HCEC 1CT (cell line): ENCODE measurements at places on chromosomes 4 and X.

DNA sequence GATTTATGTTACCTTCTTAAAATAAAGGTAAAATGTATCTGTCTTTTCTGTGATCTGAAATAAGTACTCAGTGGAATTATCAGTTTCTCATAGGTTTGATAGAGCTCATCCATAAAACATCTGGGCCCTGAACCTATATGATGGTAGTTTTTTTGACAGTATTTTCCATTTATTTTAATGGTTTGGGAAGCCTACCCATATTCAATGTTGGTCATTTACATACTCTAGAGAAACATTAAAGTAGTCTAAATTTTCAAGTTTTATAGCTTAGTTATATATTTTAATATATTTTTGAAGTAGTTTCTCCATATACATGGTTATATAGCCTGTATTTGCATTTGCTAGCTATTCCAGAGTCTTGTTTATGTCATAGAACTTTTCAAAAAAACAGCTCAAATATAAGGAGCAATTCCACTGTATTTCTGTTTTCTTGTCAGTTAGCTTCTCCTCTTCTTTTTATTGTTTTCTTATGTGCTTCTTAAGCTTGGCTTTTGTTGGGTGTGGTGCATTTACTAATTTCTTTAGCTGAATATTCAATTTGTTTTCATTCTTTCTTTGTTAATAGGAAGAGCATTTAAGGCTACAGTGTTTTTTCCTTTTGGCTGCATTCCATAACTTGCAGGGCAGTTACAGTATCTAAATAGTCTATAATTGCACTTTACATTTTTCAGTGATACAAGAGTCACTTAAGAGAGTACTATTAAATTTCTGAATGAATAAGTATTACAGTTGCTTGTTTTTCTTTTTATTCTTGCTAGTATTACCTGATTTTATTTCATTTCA lies 181.4 kb downstream of the DKK2 start:
- no peak for DNase-seq

- no peak for DNase-seq
These were observed 115.5 kb downstream of the FNIP2 start for GRCh38 chr4:158884280-158884679.

GRCh38 chrX:69504626-69505612 lies 793 bp downstream of the NALF2 start:
- no peak for DNase-seq

DNA sequence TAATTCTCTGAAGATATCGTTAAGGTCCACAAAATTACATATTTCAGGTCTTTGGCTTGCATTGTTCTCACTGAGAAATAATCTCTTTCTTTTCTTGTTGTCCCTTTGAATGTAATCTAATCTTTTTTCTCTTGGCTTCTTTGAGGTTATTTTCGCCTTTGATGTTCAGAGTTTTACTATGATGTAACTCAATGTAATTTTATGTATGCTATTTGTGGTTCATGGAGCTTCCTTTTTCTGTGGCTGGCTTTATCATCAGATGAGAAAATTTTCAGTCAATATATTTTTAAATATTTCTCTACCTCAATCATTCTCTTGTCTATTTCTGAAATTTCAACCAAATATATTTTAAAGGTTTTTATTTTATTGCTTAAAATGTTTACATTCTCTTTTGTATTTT lies 672.2 kb downstream of the TRAM1L1 start:
- DNase-seq, result no peak

DNA sequence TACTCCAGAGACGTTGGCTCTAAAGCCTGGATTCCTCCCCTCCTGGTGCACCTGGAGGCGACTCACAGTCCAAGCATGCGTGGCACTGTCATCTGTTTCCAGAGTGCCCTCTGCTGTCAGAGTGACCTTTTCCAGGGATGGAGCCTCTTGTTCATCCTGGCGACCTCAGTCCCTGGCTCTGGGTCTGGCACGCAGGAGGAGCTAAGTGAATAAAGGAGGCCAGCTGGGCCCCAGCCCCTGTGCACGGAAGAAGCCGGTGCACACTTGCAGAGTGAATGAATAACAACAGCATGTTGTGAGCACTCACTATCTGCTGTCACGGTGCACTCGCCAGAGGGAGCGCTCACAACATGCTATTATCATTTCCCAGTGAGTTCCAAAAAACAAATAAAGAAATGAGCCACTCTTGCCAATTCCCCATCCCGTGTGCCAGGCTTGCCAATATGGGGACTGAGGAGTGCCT lies 27.8 kb upstream of the PSAPL1 start:
- no peak for DNase-seq
